H9 (cell line): ENCODE measurements at places on chromosomes 7 and 10.

DNA sequence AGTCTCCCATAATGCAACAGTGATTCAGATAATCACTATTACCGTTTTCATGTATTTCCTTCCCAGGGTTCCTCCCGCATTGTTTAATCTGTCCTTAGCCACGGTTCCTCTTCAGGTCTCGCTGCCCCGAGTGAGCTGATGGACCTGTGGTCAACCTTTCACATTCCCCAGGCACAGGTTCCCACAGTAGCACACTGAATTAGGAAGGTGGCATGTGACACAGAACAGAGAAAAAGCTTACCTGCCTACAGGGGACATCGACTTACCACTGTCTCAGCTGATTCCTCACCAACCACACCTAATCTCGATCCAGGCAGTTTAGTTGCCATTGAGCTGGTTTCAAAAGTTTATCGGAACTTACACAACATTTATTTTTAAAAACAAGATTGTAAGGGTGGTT, 72.2 kb downstream of the MTURN start:
- DNase-seq: no peak

- peak; percentile 75 for DNase-seq
These were observed 1.2 kb downstream of the VCL start for GRCh38 chr10:73998929-73999691.

DNA sequence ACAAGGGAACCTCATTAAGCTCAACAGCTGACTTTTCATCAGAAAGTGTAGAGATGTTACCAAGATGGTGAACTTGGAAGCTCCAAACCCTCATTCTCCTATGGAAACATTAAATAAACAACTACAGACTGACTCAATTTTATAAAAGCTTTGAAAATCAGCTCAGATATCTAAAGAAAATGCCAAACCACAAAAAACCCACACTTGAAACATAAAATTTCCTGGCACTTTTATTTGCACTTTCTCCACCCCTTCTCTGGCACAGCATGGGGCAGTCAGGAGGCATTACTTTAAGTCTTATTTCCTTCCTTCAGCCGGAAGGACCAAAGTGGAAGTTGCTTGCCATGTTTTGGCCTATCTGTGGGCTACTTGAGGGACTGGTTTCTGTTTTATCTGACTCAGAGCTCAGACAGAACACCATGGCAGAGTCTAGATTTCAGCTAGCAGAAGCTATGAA, 114.7 kb downstream of the ODAD2 start:
- no peak for DNase-seq

- DNase-seq: peak; percentile 93
These were observed 544 bp downstream of the GPRIN2 start for GRCh38 chr10:46555713-46556514.

DNA sequence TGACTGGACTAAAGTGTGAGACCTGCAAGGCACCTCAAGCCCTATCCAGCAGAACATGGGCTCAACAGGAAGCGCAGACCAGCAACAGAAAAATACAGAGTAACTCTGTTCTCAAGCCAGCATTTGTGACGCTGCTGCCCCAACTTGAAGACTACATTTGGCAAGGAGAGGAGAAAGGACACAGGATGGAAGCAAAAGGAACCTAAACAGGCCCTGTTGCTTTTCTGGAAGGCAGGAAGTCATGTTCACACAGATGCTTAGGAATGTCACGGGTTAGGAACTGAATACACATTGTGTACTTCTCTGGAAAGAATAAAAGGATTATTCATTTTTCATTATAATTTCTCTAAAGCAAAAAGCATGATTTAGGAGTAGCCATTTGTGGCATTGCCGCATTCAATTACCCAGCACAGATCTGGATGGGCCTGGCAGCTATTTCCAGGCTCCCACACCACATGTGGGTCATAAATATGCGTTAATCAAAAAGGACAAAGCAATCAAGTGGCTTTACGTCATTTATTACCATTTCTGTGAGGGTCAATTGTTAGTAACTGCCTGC, 19.8 kb upstream of the TOMM7 start:
- DNase-seq: no peak

GRCh38 chr7:33770576-33770975, 134.8 kb upstream of the BMPER start:
- DNase-seq: no peak

- DNase-seq: no peak
These were observed 18.1 kb downstream of the CCDC126 start for GRCh38 chr7:23615331-23615730.

DNA sequence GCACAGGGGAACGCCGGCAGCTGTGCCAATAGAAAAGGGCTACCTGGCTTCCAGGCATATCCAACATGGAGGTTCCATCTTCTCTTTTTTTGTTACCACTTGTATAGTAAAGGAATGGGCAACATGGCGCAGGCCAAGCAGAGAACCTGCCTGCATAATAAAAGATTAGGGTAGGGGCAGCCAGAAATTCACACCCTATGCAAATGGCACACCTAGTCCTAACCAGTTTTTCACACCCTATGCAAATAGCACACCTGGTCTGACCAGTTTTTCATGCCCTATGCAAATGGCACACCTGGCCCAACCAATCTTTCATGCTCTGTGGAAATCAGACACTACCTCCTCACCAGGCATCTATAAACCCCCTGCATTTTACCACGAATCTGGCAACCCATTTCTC, 369.5 kb downstream of the IPMK start:
- DNase-seq: peak; percentile 82

- no peak for DNase-seq
These were observed 8.3 kb upstream of the FMC1 start for GRCh38 chr7:139332697-139333359.

DNA sequence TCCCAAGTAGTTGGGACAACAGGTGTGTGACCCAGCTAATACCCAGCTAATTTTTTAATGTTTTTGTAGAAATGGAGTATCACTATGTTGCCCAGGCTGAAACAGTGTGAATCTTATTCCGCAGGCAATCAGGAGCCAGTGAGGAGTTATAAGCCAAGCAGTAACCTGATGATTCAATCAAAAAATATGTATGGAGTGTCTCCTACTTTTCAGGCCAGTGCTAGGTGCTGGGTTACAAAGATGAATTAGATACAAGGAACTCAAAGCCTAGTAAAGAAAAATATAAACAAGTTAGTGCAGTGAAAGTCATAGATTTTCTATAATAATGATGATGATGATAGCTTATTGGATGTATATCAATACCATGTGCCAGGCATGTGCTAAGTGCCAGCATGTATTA, 13.2 kb upstream of the IFRD1 start:
- no peak for DNase-seq

- no peak for DNase-seq
These were observed 8.2 kb upstream of the CXCL12 start for GRCh38 chr10:44393051-44393630.
